ENCODE measurements at places on chromosomes 4 and X. TPM values are rescaled to one million over a fixed set of nuclear protein-coding genes. Genes with fewer than 3 reads are reported as not detected.

- DNase-seq, result no peak
These were observed 143.4 kb downstream of the CDS1 start for GRCh38 chr4:84726356-84726755.

- DNase-seq, result no peak
These were observed 27.2 kb downstream of the SLC39A8 start for GRCh38 chr4:102318105-102318504.

DNA sequence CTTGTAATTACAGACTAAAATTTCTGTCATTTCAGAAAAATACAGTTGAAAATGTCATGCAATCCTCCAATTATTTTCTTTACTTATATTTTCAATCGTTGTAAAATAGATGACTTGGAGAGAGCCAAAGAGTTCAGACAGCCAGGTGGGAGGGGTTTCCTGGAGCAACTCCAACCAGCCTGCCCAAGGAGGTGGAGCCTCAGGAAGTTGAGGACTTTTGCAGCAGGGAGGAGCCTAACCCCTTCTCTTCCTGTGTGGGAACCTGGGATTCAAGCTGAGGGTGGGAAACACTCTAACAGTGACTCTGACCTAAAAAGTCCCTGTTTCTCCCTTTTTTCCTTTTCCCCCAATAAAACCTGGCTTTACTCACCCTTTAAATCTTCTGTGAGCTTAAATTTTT, 72.2 kb upstream of the GABRG1 start:
- no peak for DNase-seq

The FGF2 gene
- total RNA-seq, result 9.8 TPM

DNA sequence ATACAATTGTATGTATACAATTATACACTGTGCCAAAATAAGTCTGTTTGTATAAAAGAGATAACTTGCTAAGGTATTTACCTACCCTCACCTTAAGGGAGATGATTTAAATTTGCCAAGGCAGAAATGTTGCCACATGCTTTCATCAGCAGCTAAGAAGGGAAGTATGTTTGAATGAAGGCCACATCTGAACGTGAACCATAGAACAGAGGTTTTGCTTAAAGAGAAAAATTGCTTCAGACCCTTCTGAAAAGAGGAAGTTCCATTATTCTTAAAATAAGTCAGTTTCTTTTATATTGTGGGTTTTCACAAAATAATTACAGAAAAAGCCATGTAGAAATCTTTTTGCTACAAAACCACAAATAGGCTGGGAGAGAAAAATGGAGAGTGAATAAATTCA, 621.5 kb upstream of the HTR2C start:
- DNase-seq, result no peak

- DNase-seq, result no peak
These were observed 50.2 kb upstream of the TMEM150C start for GRCh38 chr4:82611982-82612381.

DNA sequence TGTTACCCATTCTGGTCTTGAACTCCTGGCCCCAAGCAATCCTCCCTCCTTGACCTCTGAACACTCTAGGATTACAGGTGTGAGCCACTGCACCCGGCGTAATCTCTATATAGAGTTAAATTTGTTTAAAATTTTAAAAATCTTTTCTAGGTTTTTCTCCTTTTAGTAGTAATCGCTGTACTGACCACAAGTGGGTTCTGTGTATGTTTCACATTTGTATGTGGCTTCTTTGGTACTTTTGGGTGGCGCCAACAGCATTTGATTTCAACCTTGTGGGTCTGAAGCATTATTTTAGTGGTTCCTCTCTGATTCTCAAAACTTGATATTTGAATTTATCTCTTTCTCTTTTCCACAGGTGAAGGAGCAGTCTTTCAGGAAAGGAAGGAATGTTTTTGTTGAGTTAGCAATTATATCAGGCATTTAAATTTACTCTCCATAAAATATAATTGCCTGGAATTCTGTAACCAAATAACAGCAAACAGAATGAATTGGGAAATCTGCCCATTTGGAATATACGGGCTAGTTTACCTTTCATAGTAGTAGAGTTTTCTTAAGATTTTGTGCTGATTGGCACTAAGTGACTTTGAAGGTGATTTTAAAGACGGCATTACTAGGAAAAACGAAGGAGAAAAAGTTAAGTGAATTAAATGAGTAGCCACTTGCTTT, 29.5 kb downstream of the ARHGAP10 start:
- no peak for DNase-seq

DNA sequence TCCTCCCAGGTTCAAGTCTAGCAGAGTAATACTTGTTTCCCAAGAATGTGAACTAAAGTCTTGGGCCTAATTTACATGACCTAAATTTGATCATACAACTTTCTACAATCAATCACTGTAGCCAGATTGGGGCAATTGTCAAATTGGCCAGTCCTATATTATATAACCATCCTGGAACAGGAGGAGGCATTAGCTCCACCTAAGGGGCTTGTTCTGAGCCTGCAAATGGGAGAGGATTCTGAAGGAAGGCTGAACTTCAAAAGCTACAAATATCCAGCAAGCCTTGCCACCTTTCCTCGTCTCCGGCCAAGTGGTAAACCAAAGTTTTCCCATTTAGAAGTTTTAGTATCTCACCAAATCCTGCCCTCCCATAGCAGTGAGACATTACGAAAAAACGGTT, 1289.6 kb upstream of the TENM3 start:
- DNase-seq, result no peak

- no peak for DNase-seq
These were observed 289.1 kb downstream of the PCDH19 start for GRCh38 chrX:100120956-100121355.

DNA sequence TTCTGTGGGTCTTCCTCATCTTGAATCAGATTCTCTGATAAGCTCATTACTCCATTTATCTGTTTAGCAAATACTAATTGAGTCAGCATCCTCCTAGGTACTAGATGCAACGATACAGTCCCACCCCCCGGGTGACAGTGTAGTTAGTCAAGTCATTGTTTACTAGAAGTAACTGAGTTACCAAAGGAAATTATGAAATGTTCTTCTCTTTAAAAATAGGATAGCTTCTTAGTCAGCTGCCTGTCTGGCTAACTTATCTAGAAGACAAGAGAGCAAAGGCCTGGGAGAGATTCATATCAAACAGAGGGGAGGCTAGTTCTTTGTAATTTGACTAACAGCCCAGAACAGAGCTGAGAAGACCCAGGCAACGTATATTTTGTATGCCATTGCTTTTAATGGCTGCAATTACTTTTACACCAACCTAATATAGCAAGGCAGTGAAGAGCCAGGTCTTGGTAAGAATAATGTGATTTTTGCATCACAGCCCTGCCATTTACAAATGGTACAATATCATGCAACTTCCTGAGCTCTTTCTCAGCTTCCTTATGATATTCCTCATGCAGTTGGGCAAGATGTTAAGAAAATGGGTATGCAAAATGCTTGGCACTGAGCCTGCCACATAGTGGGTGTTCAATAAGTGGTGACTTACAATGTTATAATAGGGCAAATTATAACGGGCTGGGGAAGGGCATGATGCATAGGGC, 149.9 kb downstream of the CHIC2 start:
- no peak for DNase-seq

The NDP gene
- 15.1 TPM for total RNA-seq

- peak; percentile 5 for DNase-seq
These were observed 54.1 kb upstream of the ARHGAP24 start for GRCh38 chr4:85420831-85421230.

The FAAH2 gene
- total RNA-seq, result 1.2 TPM

The SLC10A6 gene
- total RNA-seq, result not detected

DNA sequence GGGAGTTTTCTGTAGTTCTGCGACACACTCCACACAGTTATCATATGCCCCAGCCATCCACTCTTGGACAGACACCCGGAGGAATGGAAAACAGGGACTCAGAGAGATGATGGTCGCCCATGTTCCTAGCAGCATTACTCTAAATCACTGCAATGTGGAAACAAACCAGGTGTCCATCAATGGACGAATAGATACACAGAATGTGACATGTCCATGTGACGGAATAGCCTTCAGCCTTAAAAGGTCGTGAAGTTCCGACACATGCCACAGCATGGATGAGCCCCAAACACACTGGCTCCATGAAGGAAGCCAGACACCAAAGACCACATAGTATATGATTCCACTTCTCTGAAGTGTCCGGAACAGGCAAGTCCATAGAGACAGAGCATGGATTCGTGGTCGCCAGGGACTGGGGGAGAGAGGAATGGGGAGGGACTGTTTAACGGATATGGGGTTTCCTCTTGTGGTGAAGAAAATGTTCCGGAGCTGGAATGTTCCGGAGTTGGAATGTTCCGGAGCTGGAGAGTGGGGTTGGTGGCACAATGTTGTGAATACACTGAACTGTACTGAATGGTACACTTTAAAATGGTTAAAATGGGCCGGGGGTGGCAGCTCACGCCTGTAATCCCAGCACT, 28.7 kb upstream of the AFAP1 start:
- DNase-seq, result no peak

- no peak for DNase-seq
These were observed 36.0 kb downstream of the PLAC1 start for GRCh38 chrX:134622056-134622812.

The COL25A1 gene
- 6.4 TPM for total RNA-seq

- no peak for DNase-seq
These were observed 15.3 kb downstream of the SEPTIN6 start for GRCh38 chrX:119677654-119677981.

DNA sequence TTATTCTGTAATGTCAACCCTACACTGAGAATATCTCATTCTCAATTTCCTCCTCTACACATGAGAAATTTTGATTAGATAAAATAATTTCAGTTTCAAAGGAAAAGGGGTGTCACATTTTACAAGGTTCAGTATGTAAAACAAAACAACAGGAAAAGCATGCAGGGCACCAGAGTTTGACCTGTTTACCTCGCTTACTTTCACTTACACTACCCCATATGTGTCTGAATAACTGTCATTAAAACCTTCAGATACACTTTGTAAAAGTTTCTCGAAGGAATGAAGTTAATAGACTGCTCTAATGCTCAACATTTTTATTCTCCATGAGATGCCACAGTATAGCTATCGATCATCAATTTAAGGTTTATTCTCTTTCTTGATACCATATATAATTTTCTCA, 12.3 kb upstream of the PCDH10 start:
- DNase-seq, result no peak

The UBA1 gene
- 127 TPM for total RNA-seq

DNA sequence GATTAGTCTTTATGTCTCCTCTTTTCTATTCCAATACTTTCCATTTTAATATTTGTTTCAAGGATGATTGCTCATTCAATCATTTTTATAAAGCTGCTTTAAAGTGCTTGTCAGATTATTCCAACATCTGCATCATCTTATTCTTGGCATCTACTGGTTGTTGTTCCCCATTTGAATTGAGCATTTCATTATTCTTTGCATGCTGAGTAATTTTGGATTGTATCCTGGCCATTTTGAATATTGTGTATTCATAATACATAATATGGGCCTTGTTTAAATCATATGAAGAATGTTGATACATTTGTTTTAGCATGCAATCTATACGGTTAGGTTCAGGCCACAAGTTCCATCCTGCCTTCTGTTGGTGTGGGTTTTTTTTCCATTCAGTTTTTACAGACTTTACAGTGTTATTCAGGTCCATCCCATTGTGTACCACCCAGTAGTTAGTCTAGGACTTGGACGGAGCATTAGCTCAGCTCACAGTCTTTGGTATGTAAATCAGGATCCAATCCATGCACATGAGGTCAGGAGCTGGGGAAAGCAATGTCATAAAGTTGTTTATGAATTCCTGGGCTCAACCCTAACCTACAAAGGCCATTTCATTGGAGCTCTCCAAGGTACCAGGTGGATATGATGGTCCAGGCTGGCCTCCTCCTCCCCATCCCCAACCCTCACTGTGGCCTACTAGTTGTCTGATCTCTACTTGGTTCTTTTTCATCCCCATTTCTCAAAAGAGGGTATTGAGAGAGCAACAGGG, 20.3 kb downstream of the RGN start:
- DNase-seq, result no peak

DNA sequence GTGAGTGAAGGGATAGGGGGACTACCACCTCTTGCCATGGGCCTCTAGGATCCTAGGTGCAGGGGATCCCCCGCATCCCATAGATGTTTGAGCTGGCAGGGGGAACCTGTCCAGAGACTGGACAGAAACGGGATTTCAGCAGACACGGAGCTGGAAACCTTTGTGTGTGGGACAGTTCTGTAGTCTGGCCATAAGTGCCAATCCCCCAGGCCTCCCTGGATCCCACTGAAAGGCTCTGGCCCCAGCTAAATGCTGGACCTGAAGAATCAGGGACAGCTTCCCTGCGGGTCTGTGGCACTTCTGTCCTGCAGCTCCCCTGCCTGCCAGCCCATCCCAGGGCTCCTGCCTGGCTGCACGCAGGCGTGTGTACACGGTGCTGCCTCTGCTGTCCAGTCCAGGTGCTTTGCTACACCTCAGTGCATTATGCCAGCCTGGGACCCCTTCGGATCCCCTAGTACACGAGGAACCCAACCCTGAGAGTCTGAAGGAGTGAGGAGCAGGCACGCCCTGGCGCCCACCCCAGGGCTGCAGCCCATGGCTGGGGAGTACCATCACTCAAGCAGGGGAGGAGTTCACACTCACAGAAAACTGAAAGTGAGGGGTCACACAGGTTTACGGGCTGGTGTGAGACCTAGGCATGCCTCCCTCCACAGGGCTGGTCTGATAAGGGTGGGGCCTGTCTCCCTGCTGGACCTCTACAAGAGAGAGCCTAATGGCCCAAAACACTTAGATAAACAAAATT, 703.0 kb downstream of the ARAP2 start:
- no peak for DNase-seq

GRCh38 chrX:112819813-112820212, 20.8 kb downstream of the AMOT start:
- DNase-seq, result no peak

Measured in occipital lobe (tissue), 3 donors.